Stimulated activated CD4-positive, alpha-beta T cell treated with anti-CD3 and anti-CD28 coated beads, Interleukin-4, amount 100 ng/mL, for 1 hour (primary cell): ENCODE measurements at places on chromosomes 7 and 10.

DNA sequence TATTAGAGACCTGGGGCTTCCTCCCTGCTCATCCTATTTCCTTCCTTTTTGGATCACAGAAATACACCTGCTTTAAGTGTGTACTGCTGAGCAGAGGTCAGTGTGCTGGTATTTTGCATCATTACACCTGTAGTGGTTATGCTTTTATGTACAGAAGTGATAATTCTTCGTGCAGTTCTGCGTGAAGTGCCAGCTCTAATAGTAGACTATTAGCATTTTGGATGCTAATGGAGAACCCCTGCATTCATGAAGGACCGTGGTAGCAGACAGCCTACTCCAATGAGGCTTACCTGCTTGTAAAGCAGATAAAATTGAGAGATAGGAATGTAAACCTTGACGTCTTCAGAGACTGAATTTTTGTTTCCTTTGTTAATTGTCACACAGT lies 114.3 kb downstream of the CDK14 start:
- no peak for DNase-seq

GRCh38 chr10:63539377-63539776 lies 18.2 kb downstream of the REEP3 start:
- DNase-seq: no peak

- no peak for DNase-seq
These were observed 242.8 kb downstream of the PTPRN2 start for GRCh38 chr7:158344706-158345300.

DNA sequence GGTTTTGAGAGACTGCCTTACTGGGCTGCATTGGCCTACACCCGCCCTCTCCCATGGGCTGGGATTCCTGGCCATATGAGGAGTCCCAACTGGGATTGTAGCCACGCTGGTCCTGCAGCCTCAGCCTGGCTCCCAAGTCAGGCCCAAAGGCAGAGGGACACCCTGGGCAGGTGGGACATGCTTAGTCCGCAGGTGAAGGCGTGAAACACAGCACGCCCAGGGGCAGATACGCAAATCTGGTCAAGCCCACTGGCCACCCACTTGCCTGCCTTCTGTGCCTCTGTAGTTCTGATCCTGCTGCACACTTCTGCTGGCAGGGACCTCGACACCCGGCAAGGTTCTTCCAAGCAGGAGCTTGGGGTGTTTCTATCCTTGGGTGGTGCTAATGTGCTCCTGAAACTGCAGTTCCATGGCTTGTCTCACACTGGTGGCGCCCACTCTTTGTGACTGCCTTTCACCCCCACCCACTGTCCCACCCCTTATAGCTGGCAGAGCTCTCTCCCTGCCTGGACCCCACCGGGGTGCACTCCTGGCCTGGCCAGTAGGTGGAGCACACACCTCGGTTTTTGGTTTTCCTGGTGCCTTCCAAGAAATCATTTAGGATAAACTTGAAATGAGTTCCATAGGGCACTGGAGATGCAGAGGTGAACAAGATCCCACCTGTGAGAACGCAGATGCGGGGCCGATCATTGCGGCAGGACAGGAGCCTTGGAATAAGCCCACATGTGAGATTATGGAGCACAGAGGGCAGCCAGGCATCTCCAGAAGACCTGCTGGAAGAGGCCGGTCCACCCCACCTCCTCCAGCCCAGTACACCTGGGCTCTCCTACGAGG lies 47.9 kb downstream of the MKI67 start:
- peak; percentile 45 for DNase-seq

- no peak for DNase-seq
These were observed 89.8 kb downstream of the GNAI1 start for GRCh38 chr7:80224415-80224814.

- no peak for DNase-seq
These were observed 330.6 kb downstream of the CCSER2 start for GRCh38 chr10:84659027-84659426.

- no peak for DNase-seq
These were observed 9.2 kb upstream of the SYPL1 start for GRCh38 chr7:106121189-106121810.

DNA sequence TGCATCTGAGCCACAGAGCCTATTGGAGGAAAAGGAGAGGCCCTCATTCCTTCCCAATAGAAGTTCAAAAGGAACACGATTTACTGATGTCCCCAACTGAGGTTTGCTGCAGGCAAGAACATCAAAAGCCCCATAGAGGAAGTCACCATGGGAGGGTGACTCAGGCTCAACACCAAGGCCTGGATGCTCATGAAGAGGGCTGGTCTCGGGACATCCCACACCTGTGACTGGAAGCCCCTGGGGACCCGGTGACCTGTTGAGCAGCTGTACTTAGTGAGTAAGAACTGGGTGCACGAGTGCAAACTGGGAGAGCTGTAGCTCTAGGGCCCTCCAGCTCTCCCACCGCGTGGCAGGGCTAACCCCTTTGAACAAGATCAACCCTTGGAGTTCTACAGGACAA lies 38.0 kb downstream of the CYTH3 start:
- DNase-seq: no peak

DNA sequence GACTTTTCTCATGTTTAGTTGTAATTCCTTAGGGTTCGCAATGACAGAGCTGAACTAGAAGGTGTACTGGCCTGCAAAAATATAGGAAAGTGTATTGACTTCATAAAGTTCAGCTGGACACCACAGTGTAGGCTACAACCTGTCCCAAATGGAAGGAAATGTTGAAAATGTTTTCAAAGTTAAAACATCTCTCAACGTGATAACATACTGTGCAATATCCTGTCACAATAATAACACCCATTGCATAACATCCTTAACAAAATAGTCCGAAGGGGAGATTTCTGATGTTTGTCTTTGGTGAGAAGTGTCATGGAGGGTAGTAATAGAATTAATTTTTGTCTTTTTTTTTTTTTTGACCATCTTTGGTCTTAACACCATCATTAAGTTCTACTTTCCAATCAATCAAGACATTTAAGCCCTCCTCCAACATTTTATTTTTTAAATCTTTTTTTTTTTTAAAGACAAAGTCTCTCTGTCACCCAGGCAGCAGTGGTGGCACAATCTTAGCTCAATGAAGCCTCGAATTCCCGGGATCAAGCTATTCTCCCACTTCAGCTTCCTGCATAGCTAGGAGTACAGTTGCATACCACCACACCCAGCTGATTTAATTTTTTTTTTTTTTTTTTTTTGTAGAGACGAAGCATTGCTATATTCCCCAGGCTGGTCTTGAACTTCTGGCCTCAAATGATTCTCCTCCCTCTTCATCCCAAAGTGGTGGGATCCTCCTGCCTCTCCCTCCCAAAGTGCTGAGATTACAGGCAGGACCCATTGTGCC lies 45.7 kb downstream of the DYNC1I1 start:
- no peak for DNase-seq

DNA sequence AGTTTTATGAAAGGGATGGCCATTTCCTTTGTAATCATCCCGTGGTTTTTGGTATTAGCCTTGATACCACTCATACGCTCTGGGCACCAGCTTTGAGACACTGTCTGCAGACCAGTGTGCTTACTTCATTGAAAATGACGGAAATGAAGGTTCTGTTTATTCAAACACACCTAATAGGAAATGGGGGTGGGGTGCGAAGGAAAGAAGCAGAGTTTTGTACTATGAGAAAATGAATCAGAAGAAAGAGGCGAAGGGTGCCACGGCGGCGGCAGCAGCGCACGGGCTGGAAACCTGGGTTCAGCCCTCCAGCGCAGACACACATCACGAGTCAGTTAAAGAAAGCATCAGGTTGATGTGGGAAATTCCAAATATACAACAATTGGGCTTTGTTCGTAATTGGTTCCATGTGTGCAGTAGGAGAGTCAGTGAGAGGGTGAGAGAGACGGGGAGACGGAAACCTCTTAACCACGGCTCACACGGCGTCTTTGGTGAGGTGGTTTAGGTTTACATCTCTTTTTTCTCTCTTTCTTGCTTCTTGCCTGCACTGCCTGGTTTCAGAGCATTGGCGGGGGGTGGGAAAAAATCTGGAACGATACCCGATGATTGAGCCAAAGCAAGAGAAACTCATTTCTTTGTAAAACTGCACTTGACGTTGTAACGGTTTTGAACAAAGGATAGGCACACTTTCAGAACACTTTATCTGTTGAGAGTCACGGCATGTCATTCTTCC lies 321.2 kb downstream of the FRMD4A start:
- DNase-seq: peak; percentile 77

- no peak for DNase-seq
These were observed 10.7 kb upstream of the IDI2 start for GRCh38 chr10:1036341-1036791.

GRCh38 chr10:68099736-68100135 lies 9.6 kb upstream of the MYPN start:
- no peak for DNase-seq

GRCh38 chr7:112182749-112183148 lies 23.4 kb downstream of the DOCK4 start:
- no peak for DNase-seq

GRCh38 chr7:45187089-45187945 lies 29.7 kb downstream of the RAMP3 start:
- no peak for DNase-seq

DNA sequence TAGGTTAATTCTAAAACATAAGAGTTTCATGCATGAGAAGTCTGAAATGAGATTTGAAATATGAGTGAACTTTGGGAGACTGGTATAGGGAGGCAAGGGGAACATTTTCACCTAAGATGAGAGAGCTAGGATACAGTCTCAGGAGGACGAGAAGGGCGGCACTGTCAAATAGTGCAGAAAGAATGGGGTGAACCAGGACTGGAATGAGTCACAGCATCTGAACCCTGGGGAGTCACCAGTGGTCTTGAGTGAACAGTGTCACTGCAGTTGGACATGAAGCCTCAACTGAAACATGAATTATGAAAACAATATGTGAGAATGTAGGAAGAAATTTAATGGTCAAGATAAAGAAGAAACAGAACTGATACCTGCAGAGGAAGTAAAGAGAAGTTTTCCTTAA lies 33.8 kb downstream of the GNG11 start:
- no peak for DNase-seq

- DNase-seq: no peak
These were observed 122.4 kb downstream of the PLXNA4 start for GRCh38 chr7:132453826-132454225.

DNA sequence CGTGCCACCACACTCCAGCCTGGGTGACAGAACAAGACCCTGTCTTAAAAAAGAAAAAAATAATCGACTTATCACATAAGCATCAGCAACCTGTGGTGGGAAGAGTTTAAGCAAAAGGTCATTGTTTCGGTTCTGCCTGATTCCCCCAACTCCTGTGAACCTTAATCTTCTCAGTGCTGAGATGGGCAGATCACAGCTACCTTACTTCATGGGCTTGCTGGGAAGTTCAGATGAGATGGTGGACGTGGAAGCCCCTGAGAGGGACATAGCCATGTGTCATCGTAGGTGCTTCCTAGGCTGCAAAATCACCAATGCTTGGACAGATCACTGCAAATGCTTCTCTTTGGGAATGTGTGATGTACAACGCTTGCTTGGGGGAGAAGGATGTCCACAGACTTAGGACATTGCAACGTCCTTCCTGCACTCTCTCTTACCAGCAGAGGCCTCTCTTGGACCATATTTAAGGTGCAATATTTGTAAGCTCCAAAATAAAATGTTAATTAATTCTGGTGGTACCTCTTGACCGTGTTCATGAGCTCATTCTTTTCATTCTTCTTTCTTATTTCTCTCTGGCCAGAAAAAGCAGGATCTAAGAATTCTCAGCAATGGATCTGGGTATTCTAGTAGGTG lies 8.6 kb downstream of the GJD4 start:
- no peak for DNase-seq

DNA sequence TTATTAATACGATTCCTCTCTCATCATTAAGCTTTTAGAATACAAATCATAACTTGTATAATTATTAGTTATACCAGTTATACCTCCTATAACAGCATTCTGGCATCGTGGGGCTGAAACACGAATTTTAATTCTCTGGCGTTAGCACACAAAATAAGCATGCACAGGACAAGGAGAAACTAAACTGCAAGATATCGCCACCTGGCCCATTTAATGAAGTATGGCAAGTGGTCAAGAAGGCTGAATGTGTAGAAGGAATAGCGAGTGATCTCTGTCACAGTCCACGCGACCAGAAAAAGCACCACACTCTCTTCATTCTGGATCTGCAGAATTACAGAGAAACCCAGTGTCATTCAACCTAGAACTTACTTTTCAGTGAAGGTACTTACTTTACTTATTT lies 18.1 kb downstream of the HACD1 start:
- DNase-seq: no peak

- DNase-seq: no peak
These were observed 105.2 kb downstream of the THSD7A start for GRCh38 chr7:11726794-11727155.

DNA sequence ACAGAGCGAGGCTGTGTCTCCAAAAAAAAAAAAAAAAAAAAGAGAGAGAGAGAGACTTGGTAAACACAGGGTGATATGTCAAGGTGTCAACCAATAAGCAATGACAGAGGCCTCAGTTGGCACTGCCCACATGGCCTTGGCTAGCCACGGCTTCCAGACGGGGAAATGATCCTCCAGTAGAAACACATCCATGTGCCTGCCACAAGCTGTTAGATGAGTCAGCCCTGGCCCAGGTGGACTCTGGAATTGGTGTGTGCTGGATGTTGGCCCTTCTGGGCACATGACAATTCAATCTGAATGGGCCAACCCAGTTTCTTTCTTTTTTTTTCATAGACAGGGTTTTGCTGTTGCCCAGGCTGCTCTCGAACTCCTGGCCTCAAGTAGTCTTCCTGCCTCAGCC lies 13.7 kb downstream of the RFC2 start:
- no peak for DNase-seq

- DNase-seq: peak; percentile 48
These were observed at the start of gene TLL2 for GRCh38 chr10:96513698-96514561. TLL2 (minus strand) TSS chr10:96513926; CDS start chr10:96513685, 241 bp downstream.

GRCh38 chr7:50531928-50532327 lies 33.3 kb downstream of the DDC start:
- DNase-seq: no peak

- no peak for DNase-seq
These were observed 325.6 kb downstream of the PHTF2 start for GRCh38 chr7:78124216-78124615.

GRCh38 chr10:129715805-129716204 lies 248.3 kb downstream of the EBF3 start:
- no peak for DNase-seq

DNA sequence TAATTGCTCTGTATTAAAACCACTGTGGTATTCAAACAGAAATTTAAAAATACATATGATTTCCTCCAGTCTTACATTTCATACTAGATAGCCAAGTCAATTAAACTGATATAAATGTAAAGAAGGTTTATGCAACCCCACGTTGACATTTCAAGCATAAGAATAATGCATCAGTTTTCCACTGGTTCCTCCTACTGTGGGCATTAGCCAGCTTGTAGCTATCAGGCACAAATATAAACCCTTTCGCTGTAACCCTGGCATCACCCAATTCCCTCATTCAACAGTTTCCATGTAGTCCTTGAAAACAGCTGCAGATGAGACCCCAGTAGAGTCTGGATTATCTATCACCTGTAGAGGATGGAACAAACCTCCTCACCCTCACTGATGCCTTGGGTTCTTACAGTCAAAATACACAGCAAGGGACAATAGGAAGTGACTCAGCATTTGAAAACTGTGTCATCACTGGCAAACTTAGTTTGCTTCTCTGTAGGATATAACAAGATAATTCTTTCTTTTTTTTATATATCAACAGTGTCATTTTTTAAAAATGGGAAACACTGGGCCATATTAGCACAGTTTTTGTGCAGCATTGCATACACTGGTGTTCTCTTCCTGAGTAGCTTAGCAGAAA lies 113.0 kb downstream of the PDE1C start:
- no peak for DNase-seq

GRCh38 chr10:124707551-124707950 lies 36.6 kb downstream of the FAM53B start:
- DNase-seq: no peak

GRCh38 chr7:20556091-20556490 lies 59.4 kb upstream of the ABCB5 start:
- no peak for DNase-seq
